Thoracic aorta (tissue), 2 donors: ENCODE measurements at places on chromosomes 7 and 10.
A peak's percentile ranks its signal among the peaks of the same experiment; 100 is the strongest.

- H3K36me3 ChIP-seq = peaks cover 36% of the 10 kb centered on the region
- no peak for DNase-seq
- H3K27me3 ChIP-seq = no peaks in the 10 kb centered on the region
Measured at GRCh38 chr10:1116696-1117280, 60.6 kb downstream of the WDR37 start.

- H3K36me3 ChIP-seq = no peaks in the 10 kb centered on the region
- no peaks in the 10 kb centered on the region for H3K4me1 ChIP-seq
- DNase-seq = no peak
- peak overlapping the region; percentile 77 for H3K4me3 ChIP-seq
Measured at GRCh38 chr7:138982204-138982623, 1.0 kb upstream of the KIAA1549 start.

- H3K27me3 ChIP-seq = no peaks in the 10 kb centered on the region
- no peak overlapping the region for H3K27ac ChIP-seq
- no peaks in the 10 kb centered on the region for H3K4me1 ChIP-seq
- no peak for DNase-seq
- H3K36me3 ChIP-seq = no peaks in the 10 kb centered on the region
Measured at GRCh38 chr10:89156161-89156835, 50.8 kb downstream of the CH25H start.

GRCh38 chr10:125788156-125789034 is 12.8 kb upstream of the MMP21 start:
- no peak overlapping the region for H3K4me3 ChIP-seq
- no peak for DNase-seq
- H3K27me3 ChIP-seq = no peaks in the 10 kb centered on the region

DNA sequence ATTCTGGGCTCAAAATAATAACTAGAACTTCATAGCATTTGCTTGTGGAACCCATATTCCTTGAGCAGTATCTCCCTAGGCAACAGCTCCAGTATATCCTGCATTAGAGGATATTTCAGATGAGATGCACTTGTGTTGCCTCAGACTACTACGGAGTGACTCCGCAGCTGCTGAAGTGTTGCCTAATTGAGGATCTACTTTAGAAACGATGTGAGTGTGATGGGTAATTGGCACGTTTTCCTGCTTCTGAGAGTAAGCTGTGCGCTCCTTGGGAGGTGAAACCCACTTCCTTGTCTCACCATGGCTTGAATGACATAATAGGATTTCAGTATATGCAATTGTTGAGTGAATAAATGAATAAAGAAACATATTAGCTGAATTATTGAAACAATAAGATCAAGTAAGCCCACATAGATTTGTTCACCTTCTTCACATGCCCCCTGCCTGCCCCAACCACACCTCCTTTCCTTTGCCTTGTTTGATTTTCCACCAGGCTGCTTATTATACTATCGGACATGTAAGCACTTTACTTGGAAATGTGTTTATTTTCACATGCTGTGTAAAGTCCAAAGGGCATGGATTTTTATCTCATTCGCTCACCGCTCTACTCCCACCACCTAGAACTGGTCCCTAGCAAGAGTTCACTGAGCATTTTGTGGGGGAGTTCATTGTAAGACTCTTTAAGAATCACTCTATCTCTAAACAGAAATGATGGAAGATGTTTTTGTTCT is 303.8 kb downstream of the KCNMA1 start:
- H3K36me3 ChIP-seq = no peaks in the 10 kb centered on the region
- DNase-seq = no peak

GRCh38 chr10:32253821-32254220 is 93.1 kb downstream of the EPC1 start:
- H3K4me1 ChIP-seq = no peaks in the 10 kb centered on the region
- no peak overlapping the region for H3K4me3 ChIP-seq
- H3K27ac ChIP-seq = no peak overlapping the region
- H3K36me3 ChIP-seq = no peaks in the 10 kb centered on the region

- DNase-seq = no peak
- H3K27ac ChIP-seq = no peak overlapping the region
- no peak overlapping the region for H3K4me3 ChIP-seq
- H3K27me3 ChIP-seq = no peaks in the 10 kb centered on the region
- H3K36me3 ChIP-seq = no peaks in the 10 kb centered on the region
Measured at GRCh38 chr7:46281071-46281470, 360.0 kb upstream of the IGFBP3 start.

DNA sequence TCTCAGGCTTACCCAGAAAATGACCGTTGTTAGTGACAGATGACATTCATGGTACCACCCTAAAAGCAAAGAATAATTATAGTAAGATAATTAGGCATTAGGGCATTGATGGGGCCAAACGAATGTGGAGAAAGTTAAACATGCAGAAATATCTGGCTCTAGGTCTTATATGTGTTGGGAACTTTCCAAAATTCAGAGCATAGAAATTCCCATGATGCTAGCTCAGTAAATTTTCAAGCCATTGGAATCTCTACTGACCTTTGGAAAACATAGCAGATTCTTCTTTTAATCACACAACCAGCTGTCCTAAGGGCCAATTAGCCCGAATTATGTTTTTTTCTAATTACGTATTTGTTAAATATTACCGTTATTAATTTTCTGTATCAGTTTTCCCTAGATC is 136.1 kb downstream of the CREB5 start:
- H3K36me3 ChIP-seq = no peaks in the 10 kb centered on the region
- no peaks in the 10 kb centered on the region for H3K27me3 ChIP-seq
- DNase-seq = no peak

DNA sequence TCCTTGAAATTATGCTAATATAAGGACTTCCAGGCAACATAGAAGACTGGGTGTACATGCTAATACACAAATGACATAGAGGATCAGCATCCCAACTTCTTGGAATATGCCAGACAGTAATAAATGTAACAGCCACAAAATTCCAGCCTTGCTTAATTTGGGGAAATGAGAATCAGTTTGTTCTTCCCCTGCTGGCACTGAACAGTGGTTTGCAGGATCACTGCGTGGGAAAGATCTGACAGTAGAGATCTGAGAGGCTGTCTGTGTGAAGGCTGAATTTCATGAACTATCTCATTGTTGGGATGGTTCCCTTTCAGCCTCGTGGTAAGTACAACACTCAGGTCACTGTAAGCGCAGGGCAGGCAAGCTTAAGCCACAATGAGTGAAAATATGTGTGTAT is 1078.0 kb downstream of the LRMDA start:
- no peak for DNase-seq
- H3K36me3 ChIP-seq = no peaks in the 10 kb centered on the region
- H3K4me3 ChIP-seq = no peak overlapping the region
- H3K27me3 ChIP-seq = no peaks in the 10 kb centered on the region
- H3K4me1 ChIP-seq = no peaks in the 10 kb centered on the region

DNA sequence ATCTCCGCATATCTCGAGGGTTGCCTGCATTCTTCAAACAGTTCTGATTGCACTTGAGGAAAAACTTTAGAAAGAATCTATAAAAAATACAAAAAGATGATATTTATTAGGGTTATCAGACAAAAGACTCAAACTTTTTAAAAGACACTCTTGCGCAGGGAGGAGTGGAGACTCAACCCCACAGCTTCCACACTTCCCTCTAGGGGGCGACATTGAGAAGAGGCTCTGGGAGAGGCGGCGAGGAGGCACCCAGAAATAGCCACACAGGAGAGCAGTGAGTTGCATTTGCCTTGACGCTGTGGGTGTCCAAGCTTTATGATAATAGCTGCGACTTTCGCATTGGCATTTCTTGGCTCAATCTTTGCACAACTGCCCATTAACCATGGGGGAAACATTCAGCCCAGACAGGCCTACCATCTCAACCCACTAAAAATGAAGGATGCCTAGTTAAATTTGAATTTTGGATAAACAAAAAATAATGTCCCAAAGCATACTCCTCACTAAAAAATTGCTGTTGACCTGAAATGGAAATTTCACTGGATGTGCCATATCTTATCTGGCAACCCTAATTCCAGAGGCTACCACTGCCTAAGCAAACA is 86.2 kb downstream of the EBF3 start:
- no peaks in the 10 kb centered on the region for H3K36me3 ChIP-seq
- no peaks in the 10 kb centered on the region for H3K27me3 ChIP-seq
- no peak overlapping the region for H3K4me3 ChIP-seq
- DNase-seq = no peak
- no peaks in the 10 kb centered on the region for H3K4me1 ChIP-seq
- H3K27ac ChIP-seq = no peak overlapping the region

GRCh38 chr10:104268405-104268712 is 625 bp upstream of the GSTO2 start:
- peaks cover 10% of the 10 kb centered on the region for H3K4me1 ChIP-seq
- H3K36me3 ChIP-seq = peaks cover 9% of the 10 kb centered on the region
- H3K27me3 ChIP-seq = no peaks in the 10 kb centered on the region
- no peak for DNase-seq

DNA sequence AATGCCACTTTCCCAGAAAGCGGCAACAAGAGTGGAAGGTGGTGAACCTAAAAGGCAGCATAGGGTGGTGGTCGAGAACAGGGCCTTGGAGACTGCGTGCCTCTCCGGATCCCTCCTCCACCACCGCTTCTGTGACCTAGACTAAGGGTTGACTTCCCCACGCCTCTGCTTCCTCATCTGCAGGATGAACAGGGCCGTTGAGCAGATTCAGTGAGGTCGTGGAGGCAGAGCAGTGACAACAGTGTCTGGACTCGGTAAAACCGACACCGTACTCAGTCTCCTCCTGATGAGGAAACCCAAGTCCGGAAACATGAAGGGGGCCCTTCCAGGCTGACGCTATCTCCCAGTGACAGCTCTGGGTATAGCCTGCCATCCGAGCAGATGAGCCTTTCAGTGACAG is 162.6 kb downstream of the CELF2 start:
- no peaks in the 10 kb centered on the region for H3K36me3 ChIP-seq
- no peak overlapping the region for H3K27ac ChIP-seq
- no peak for DNase-seq
- H3K4me3 ChIP-seq = peak overlapping the region; percentile 5
- no peaks in the 10 kb centered on the region for H3K27me3 ChIP-seq

GRCh38 chr10:125982260-125982948 is 86.0 kb downstream of the FANK1 start:
- no peak overlapping the region for H3K27ac ChIP-seq
- H3K4me3 ChIP-seq = no peak overlapping the region
- H3K4me1 ChIP-seq = no peaks in the 10 kb centered on the region

GRCh38 chr10:21359202-21359601 is 166.3 kb downstream of the SKIDA1 start:
- H3K27ac ChIP-seq = no peak overlapping the region
- no peaks in the 10 kb centered on the region for H3K27me3 ChIP-seq
- no peaks in the 10 kb centered on the region for H3K36me3 ChIP-seq
- peaks cover 6% of the 10 kb centered on the region for H3K4me1 ChIP-seq
- no peak overlapping the region for H3K4me3 ChIP-seq
- DNase-seq = no peak

GRCh38 chr10:3006093-3006492 is 61.3 kb upstream of the PFKP start:
- no peak overlapping the region for H3K4me3 ChIP-seq
- no peaks in the 10 kb centered on the region for H3K36me3 ChIP-seq
- no peak for DNase-seq
- H3K27me3 ChIP-seq = no peaks in the 10 kb centered on the region
- no peaks in the 10 kb centered on the region for H3K4me1 ChIP-seq

DNA sequence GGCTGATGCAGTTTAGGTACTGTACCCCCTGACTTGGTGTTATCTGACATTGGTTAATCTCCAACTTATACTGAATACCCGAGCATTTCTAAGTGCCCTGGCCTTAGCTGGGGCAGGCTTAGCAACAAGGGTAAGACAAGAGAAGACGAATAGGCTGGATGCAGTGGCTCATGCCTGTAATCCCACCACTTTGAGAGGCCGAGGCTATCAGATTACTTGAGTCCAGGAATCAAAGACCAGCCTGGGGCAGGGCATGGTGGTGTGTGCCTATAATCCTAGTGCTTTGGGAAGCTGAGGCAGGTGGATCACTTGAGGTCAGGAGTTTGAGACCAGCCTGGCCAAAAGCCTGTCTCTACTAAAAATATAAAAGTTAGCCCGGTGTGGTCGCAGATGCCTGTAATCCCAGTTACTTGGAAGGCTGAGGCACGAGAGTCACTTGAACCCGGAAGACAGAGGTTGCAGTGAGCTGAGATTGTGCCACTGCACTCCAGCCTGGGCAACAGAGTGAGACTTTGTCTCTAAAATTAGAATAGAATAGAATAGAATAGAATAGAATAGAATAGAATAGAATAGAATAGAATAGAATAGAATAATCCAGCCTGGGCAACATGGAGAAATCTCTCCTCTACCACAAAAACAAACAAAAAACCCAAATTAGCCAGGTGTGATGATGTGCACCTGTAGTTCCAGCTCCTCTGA is 108.9 kb downstream of the BICC1 start:
- no peak for DNase-seq
- H3K4me1 ChIP-seq = no peaks in the 10 kb centered on the region
- no peak overlapping the region for H3K27ac ChIP-seq

DNA sequence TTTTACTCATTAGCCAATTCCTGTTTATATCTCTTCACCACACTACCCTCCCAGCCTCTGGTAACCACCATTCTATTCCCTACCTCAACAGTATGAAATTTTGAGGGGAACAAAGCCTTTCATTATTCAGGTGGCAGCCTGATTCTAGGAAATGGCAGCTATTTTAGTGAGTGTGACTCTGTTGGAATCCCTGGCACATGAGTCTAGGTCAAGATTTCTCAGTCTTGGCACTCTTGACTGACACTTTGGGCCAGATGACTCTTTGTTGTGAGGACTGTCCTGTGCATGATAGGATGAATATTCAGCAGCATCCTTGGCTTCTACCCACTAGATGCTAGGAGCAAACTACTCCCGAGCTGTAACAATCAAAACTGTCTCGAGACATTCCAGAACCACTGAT is 322.8 kb upstream of the PHYHIPL start:
- H3K27ac ChIP-seq = no peak overlapping the region
- no peaks in the 10 kb centered on the region for H3K27me3 ChIP-seq
- H3K4me3 ChIP-seq = no peak overlapping the region
- no peak for DNase-seq

DNA sequence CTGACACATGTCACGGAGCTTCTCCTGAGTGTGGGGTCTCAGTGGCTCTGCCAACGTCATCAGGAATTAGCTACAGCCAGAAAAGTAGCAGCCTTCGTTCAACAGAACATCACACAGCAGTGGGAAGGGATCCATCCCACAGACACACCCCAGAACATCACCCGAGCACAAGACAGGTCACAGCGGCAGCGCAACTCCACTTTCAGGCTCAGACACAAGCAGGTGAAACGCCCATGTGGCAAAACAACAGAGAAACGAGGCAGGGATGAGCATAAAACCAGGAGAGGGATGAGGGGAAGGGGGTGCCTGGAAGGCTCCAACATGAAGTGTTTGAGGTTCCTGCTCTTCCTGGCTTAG is 44.8 kb downstream of the CAMK2B start:
- no peaks in the 10 kb centered on the region for H3K27me3 ChIP-seq
- H3K4me3 ChIP-seq = no peak overlapping the region
- no peak for DNase-seq
- no peaks in the 10 kb centered on the region for H3K36me3 ChIP-seq
- H3K4me1 ChIP-seq = no peaks in the 10 kb centered on the region
- H3K27ac ChIP-seq = no peak overlapping the region

DNA sequence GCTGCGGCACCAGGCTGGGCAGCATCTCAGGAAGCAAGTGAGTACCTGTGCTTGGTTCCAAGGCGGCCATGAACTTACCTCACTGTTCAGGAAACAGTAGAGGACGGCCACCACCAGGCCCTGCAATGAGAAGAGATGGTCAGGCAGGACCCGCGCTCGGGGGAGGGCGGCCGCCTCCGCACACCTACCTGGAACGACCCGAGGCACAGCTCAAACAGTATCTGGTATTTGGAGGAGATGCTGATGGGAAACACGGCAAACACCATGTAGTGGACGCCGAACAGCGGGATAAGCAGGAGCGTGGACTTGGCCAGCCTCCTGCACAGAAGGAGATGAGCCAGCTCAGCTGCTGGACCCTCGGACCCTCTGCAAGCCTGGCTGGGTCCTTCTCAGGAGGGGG is 112.9 kb downstream of the VIPR2 start:
- H3K4me3 ChIP-seq = peak overlapping the region; percentile 78
- H3K27ac ChIP-seq = peak overlapping the region; percentile 96
- H3K27me3 ChIP-seq = no peaks in the 10 kb centered on the region
- H3K36me3 ChIP-seq = peaks cover 3% of the 10 kb centered on the region
- DNase-seq = no peak
- H3K4me1 ChIP-seq = peaks cover 18% of the 10 kb centered on the region
